ENCODE measurements at places on chromosomes 7 and 10. TPM values are rescaled to one million over a fixed set of nuclear protein-coding genes. Genes with fewer than 3 reads are reported as not detected.

DNA sequence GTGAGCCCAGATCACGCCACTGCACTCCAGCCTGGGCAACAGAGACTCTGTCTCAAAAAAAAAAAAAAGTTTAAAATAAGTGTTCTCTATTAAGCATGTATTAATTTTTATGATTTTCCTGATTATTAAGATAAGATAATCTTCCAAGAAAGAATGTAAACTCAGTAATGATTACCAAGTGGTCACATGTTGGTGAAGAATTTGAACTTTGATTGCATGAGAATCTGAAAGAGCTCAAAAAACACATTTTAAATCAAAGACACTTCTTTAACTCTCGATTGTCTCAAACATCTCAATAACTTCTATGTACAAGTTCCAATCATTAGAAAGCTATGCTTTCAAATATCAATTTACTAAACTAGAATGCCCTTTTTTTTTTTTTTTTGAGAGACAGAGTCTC lies 33.8 kb downstream of the SNX8 start:
- no peak for DNase-seq

KLHL7 gene
- polyA plus RNA-seq = 50.0 TPM

MRC1 gene
- polyA plus RNA-seq = 9.9 TPM

GRCh38 chr10:79331709-79332108 lies 15.6 kb upstream of the PPIF start:
- no peak for DNase-seq

DNA sequence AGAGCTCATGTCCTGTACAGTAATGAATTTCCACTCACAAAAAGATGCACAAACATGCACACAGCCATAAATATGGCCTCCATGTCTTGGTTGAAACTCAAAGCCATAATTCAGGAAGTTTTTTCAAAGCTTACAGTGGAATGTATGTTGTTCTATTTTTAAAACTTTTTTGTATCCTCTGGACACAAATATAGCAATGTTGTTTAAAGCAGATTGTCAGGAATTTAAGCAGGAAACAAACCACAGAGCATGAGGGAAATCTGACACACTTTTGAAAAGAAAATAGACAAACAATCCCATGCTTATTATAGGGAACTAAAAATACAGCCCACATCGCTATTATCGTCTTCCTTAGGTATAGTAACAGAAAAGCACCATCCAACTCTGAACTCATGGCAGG lies 21.5 kb downstream of the LRRN3 start:
- DNase-seq = no peak

HOXA4 gene
- polyA plus RNA-seq = 17.3 TPM

GRCh38 chr7:146876411-146876810 lies 759.8 kb downstream of the CNTNAP2 start:
- DNase-seq = no peak

GRCh38 chr7:131110297-131111080 lies 217.2 kb upstream of the MKLN1 start:
- no peak for DNase-seq

- DNase-seq = no peak
Observed at GRCh38 chr10:1553951-1554350, 183.4 kb downstream of the ADARB2 start.

FXYD4 gene
- not detected for polyA plus RNA-seq

GRCh38 chr10:20274571-20274970 lies 458.3 kb downstream of the PLXDC2 start:
- no peak for DNase-seq

- DNase-seq = no peak
Observed at GRCh38 chr10:101047961-101048892, 13.6 kb upstream of the KAZALD1 start.

GRCh38 chr10:48271047-48271730 lies 3.3 kb downstream of the FRMPD2 start:
- DNase-seq = no peak

SLK gene
- polyA plus RNA-seq = 62.8 TPM

GIMAP2 gene
- polyA plus RNA-seq = 9.7 TPM

LIPN gene
- polyA plus RNA-seq = not detected

DNA sequence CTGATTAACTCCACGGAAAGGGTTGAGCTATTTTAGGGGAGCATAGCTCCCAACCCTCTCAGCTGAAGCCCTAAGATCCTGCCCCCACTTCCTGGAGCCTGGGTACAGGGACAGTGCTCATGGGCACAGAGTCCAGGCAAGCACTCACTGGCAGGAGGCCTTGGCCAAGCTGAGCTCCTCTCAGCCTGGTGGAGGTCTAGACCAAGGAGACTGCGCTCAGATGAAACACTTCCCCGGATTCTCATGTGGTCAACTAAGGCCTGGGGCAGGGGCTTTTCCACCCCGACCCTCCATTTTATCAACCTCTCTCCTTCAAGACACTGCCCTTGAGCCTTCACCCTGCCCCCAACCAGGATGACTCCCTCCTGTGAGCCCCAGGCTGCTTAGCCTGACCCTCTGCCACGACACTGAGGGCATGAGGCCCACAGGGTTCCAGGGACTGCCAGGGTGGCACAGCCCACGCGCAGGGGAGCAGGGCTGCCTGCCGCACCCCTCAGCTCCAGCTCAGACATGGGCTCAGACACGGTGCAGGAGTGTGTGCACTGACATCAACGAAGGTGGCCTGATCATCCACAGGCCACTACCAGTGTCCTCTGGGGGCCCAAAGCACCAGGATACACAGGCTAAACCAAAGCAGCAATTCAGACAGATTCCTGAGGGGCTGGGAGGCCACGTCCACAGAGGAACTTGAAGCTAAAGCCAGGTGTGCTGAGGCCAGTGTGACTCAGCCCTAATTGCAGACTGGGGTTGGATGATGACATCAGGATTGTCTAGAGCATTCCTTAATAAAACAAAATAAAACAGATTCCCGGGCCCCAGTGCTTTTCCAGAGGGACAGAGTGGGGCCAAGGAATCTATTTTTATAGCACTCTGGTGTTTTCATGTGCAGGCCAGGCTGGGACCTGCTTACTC lies 18.8 kb downstream of the CHAT start:
- no peak for DNase-seq
